GM18507 (cell line): ENCODE measurements at places on chromosomes 5 and 9.
A peak's percentile ranks its signal among the peaks of the same experiment; 100 is the strongest.

GRCh38 chr5:40404613-40405012, 275.1 kb upstream of the PTGER4 start:
- DNase-seq, result no peak

DNA sequence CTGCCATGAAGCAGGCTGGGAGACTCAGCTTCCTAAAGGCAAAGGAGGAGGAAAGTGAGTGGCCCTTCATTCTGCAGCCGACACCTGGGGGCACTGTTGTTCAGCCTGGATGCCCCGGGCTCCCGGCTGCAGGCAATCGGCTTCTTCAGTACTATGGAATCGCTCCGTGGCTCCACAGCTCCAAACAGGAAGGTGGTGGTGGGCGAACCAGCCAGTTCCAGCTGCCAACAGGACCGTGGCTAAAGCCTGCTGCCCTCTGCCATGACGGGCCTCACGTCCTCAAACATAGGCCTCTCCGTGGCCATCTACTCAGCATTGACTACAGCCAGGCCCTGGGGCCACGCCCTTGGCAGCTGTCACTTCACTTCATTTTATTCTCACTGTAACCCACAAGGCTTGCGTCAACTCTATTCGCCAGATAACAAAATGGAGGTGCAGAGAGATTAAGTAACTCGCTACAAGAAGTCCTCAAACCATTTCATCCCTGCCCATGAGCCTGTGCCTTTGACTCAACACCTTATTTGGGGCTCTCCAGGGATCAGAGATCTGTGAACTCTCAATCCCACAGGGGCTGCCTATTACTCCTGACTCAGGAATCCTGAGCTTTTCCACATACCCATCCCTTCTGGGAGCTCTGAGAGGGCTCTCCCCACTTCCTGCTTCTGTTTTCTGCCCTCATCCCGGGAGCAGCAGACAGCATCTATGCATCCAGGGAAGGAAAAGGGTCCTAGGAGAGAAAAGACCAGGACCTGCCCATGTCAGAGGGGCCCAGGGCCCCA, 38.0 kb downstream of the PAX5 start:
- no peak for DNase-seq

DNA sequence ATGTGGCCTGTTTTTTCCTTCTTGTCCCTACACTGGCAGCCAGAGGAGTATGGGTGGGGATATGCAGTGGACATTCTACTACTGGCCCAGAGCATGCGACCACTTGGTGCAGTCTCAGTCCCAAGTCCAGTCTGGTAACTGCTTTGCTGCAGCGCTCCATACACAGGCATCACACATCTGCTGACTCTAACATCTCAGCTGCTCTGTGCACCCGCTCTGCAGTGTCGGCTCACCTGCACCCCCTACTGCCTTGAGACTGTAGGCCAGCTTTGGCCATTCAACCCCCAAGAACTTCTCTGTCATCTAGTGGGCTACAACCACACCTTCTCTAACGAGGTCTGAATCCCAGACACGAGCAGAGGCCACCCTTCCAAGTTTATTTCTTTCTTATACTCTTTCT, 46.4 kb upstream of the SLCO6A1 start:
- DNase-seq, result no peak

- peak; percentile 52 for DNase-seq
Measured at GRCh38 chr9:21031091-21031807, at the start of gene HACD4. TSS of gene HACD4 (minus strand) at chr9:21031640. CDS start at chr9:21031590, 50 bp downstream.

DNA sequence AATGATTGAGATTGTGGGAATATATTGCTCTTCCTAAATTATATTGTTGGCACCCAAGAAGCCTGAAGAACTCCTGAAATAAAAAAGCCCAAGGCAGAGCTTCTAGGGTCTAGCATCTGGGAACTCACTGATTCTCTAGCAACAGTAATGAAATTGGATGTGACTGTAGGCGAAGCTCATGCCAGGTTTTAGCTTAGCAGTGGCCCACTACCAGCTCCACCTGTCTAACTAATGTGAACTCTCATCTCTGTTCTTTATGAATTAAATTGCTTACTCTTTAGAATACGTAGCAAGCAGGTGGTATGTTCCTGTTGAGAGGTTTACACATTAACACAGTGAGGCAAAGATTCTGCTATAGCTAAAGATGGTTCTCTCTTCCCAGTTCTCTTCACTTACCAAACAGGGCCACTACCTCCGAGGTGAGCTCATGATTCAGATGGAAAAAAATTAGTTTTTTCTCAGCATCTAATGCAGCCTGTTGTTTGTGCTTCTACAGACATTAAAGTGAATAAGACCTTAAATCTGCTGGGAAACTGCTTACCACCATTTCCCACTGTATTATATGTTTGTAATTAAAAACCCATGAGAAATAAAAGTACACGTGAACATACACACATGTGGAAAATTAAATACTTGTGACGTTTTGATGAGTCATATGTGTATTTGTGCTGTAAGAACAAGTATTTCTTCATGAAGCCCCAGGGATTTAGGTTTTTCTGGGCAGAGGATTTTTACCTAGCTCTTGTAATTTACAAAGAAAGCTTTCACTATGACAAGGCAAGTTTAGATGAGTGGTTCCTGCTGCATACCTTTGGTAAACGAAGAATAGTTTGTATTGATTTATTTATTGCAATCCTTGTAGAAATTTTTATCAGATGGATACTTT, 360.1 kb downstream of the KDM4C start:
- peak; percentile 7 for DNase-seq

GRCh38 chr5:2570586-2570985, 180.9 kb downstream of the IRX2 start:
- DNase-seq, result no peak

GRCh38 chr9:5876026-5876425, 14.7 kb upstream of the MLANA start:
- no peak for DNase-seq

GRCh38 chr9:121286973-121287741, 19.2 kb downstream of the GSN start:
- no peak for DNase-seq

GRCh38 chr9:96331236-96331947, 29.4 kb upstream of the HSD17B3 start:
- DNase-seq, result no peak

- no peak for DNase-seq
Measured at GRCh38 chr5:33310451-33310850, 130.3 kb upstream of the TARS1 start.

DNA sequence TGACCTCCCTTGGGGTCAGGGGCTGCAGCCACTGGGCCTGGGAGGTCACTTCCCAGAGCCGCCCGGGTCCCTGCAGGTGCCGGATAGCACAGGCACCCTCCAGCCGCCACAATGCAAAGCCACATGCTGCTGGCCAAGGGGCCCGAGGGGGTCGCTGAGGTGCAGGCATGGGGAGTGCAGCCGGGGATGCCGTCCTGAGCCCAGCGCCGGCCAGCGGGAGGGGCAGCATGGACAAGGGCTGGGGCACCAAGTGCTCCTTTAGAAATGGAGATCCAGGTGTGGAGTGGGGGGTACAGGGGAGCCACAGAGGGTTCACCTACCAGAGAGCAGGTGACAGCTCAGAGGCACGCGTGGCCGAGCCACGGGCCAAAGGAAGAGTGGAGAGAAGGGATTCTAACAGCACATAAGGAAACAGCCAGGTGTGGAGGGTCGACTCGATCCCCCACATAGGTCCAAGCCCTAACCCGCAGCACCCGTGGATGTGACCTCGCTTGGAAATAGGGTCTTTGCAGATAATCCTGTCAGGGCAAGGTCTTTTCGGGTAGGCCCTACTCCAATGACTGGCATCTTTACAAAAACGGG, 24.7 kb downstream of the ZDHHC11B start:
- no peak for DNase-seq

GRCh38 chr5:138867011-138867410, 8.1 kb downstream of the LRRTM2 start:
- no peak for DNase-seq

GRCh38 chr9:27572566-27572917, 739 bp downstream of the C9orf72 start:
- peak; percentile 2 for DNase-seq

DNA sequence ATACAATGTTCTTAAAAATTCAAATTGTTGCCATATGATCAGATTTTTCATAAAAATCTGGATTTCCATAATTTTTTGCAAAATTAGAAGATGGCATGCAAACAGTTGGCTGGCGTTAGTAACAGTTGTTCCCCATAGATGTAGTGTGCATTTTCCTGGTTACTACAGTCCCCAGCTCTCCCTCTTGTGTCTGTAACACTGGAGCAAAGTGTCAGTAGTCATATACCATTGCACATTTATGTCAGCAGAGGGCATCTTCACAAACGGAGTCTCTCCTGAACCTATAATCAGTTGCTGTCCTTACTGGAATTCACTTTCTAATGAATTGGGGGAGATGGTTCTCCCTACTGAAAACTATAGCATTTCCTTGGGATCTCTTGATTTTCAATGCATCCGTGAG, 44.7 kb upstream of the DMAC1 start:
- DNase-seq, result no peak

DNA sequence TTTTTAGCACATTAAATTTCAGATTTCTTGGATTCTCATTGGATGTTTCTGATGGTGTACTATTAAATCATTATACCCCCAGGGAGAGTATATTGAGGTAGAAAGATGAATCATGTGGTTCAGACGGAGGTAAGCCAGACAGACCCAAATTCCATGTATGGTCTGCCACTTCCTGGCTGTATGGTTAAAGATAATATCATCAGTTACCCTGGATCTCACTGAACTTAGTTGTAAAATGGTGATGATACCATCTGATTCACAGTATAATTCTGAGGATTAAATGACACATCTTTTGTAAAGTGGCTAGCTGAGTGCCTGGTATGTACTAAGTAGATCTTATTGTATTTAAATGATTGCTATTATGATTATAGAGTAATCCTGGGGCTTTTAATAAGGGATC, 9.3 kb downstream of the SLC27A6 start:
- no peak for DNase-seq

- DNase-seq, result no peak
Measured at GRCh38 chr5:140189253-140189652, 14.3 kb downstream of the CYSTM1 start.

DNA sequence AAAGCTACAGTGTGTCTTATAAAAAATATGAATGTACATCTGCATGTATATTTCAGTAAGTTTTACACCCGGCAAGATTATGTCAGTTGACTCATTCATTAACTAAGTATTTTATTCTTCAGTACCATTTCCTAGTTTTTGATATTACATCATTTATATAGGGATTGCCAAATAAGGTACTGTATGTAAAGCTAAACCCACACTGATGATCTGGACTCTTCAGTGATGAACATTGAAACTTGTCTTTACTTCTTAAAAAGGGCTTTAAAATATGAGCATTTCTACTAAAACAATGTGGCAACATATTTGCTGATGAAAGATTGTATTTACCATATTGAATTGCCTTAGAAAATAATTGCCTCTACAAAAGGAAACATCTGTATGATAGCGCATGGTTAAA, 151.8 kb upstream of the TLX3 start:
- no peak for DNase-seq
